Stimulated activated naive CD4-positive, alpha-beta T cell (primary cell): ENCODE measurements at places on chromosomes 6 and 20.

DNA sequence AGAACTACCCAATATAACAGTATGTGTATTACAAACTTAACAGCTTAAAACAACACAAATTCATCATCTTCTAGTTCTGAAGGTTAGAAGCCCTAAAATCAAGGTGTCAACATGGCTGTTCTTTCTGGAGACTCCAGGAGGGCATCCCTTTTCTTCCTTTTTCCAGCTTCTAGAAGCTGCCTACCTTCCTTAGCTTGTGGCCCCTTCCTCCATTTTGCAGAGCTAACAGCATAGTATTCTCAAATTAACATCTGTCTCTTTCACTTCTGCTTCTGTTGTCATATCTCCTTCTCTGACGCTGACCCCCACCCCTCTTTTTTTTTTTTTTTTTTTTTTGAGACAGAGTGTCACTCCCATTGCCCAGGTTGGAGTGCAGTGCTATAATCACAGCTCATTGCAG, 52.8 kb upstream of the AKIRIN2 start:
- no peak for DNase-seq

DNA sequence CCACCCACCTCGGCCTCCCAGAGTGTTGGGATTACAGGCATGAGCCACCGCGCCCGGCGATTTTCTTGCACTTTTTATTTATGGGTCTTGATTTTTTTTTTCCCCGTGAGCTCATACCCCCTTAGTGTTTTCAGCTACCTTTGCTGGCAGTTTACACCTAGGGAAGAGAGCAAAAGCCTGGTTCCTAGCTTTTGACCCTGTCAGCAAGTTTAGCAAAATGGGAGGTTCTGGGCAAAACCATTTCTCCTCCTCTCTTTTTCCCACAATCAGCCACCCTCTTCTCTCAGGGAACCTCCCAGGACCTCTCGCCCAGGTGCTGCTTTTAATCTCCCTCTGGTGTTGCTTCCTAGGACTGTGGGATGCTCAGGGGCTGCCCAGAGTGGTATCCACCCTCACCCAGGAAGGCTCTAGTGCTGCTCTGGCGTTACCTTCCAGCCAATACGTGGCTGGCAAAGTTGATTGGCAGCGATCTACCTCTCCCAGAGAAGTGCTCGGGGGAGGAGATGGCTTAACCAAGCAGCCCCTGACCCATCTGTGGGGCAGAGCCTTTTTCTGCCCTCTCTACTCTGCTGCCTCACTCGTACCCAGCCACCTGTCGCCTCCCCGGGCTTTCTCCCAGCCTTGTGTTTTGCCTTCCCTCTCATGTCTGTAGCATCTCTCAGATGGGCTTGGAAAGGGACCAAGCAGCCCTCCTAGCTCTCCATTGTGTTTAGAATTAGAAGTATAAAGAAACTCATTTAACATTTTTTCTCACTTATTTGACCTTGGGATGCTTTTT, 37.4 kb downstream of the KAT14 start:
- no peak for DNase-seq

- no peak for DNase-seq
Measured at GRCh38 chr6:157194643-157195042, 128.7 kb downstream of the TMEM242 start.

DNA sequence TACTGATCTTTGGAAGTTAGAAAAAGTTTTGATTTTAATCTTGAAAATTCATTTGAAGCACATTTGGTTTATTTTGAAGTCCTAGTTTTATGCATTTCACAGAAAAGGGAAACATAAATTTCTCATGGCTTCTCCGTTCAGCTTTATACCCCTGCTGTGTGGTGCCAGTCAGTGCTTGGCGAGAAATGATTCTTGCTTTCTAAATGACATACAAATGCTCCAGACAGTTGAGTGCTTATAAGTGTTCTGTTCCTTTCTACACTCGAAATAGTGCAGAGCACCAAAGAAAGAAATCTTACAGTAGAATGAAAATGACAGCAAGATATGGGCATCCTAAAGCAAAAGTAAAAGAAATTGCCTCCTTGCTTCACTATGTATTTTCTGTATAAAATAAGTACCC, 9.0 kb upstream of the ZNF292 start:
- no peak for DNase-seq

DNA sequence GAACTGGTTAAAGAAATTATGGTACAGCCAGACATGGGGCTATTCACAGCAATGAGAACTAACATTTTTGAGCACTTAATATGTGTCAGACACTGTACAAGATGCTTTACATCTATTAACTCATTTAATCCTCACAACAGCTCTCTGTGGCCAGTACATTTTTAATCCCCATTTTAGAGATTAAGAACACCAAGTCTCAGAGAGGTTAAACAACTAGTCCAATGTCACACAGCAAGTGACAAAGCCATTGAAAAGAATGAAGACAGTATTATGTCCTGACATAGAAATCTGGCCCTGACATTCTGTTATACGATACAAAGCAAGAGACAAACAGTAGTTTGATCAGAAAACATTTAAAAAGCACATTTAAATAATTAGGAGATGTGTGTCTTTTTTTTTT, 3.8 kb upstream of the CSNK2A1 start:
- DNase-seq = no peak

DNA sequence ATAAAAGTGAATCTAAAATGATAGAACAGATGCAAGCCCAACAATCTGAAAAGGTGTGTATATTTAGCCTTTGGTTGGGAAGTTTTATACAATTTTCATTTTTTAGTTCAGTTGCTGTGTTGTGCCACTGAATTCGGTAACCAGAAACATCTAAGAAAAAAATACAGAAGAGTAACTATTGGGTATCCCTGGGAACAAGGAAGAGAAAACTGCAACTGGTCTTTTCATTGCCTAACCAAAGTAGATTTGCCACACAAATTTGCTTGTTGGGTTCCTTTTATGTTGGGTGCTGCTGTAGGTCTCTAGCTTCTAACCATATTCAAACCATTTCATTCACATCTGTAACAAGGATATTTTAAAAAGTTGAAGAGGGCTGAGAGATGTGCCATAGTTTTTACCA, 2.8 kb upstream of the TMEM30A start:
- no peak for DNase-seq

- no peak for DNase-seq
Measured at GRCh38 chr6:36769676-36770499, 69.4 kb downstream of the CPNE5 start.

- no peak for DNase-seq
Measured at GRCh38 chr6:67493682-67494081, 1141.4 kb upstream of the ADGRB3 start.

DNA sequence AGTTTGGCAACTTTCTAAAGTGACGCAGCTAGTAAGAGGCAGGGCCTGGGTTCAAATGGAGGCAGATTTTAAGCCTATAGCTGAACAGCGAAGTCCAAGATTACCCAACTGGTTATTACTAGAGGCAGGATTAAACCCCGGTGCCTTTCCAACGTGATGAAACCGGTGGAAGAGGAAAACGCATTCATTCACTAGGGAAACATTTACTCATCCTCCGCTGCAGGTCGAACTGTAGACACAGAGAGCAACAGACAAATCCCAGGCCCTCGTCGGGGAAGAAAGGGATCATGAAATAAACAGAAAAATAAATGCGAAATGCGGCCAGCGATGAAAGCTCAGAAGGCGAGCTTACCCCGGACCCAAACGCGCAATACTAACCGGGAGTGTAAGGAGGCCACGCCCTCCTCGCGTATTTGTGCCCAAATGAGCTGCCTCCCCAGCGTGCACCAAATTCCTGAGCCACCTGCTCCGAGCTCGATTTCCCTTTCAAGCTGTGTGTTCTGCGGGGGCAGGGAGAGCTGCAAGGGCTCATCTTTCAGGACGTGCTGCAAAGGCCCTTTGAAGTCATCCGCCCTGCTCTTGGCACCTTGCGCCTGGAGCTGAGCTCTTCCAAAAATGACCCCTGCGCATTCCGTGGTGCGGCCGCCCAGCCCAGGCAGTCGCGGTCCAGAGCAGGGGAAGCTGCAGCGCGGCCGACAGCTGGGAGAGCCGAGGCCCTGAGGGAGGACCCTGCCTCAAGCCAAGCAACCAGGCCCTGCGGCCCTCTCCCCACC, 46.9 kb downstream of the PDYN start:
- no peak for DNase-seq

DNA sequence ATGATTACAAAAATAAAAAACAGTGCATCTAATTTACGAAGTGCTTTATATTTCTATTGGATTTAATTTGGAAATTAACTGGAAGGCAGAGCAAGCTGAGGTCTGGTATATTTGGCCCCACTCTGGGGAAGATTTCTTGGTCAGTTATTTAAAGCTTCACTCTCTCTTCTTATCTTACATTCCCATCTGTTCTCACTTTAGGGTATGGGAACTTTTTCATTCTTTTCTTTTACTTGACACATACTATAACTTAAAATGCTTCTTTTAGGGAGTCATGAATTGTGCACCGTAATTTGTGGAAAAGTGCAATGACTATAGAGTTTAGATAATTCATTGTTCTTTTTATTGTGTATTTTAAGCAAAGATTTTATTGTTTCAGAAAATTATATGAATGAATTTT, 170.4 kb downstream of the BCKDHB start:
- no peak for DNase-seq

DNA sequence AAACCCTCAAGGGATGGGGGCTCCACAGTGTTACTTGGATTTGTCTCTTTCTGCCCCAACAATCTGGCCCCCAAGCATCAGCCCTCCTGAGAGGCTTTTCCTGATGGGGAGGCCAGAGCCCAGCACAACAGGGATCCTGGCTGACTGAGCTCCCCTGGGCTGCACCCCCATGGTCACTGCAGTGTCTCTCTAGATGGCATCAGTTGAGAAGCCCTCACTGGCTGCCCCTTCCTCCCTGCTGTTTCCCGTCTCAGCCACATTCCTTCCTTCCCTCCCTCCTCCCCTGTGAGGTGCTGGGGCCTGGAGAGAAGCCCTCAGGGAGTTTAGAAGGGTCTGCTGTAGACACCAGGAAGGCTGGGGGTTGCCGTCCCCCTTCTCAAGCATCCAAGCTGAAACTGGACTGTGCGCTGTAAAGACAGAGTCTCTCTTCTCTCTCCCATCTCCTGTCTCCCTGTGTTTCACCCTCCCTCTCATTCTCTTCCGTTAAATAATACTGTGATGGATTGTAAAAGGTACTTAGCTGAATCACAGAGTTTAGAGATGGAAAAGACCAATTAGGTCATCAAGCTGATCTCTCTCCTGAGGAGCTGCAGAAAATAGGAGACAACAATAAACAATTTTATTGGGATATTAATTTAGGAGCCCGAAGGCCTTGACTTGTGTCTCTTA, 29.7 kb downstream of the SAYSD1 start:
- DNase-seq = no peak

- no peak for DNase-seq
Measured at GRCh38 chr6:122829456-122829855, 40.4 kb downstream of the SMPDL3A start.

DNA sequence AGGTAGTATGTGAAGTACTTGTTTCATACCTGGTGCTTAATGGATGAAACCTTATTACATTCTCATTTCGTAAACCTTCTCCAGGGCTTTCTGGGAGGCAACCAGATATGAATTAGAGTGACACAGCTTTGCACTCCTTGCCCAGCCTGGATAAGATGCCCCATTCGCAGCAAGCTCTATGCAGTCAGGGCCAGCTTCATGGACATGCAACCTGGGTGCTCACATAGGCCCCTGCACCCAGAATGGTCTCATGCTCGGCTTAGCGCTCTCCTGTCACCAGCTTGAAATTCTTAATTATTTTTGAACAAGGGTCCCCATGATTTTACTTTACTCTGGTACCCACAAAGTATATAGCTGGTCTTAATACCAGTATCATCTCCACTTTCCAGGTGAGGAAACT, 11.3 kb upstream of the PTGIS start:
- no peak for DNase-seq

- no peak for DNase-seq
Measured at GRCh38 chr6:143394389-143394788, 56.1 kb downstream of the ADAT2 start.

DNA sequence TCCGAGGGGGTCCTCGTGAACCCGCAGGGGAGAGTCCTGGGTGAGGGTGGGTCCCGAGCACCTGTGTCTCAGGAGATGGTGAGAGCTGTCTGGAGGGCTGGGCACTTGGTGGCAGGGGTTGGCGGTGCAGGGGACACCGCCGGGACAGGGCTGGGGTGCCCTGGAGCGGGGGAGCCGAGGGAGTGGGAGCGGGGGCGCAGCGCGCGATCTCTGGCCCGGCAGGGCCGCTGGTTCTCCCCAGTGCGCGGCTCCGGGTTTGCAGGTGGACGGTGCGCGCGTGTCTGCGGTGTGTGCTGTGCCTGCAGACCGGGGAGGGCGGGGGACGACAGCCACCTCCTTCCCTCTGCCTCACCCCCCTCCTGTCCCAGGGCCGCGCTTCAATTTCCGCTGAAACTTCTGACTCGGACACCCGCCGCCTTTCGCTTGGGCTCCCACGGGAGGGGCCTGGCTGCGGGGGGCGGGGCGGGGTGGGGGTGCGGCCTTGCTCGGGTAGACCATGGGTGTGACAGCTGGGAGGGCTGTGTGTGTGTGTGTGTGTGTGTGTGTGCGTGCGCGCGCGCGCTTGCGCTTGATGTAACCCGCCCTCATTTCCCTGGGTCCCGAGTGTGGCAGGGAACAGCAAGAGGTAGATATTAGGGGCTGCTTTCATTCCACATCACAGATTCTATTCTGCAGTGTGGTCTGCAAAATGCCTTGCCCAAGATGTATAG, 1.2 kb downstream of the TRIB3 start:
- DNase-seq = peak; percentile 67

DNA sequence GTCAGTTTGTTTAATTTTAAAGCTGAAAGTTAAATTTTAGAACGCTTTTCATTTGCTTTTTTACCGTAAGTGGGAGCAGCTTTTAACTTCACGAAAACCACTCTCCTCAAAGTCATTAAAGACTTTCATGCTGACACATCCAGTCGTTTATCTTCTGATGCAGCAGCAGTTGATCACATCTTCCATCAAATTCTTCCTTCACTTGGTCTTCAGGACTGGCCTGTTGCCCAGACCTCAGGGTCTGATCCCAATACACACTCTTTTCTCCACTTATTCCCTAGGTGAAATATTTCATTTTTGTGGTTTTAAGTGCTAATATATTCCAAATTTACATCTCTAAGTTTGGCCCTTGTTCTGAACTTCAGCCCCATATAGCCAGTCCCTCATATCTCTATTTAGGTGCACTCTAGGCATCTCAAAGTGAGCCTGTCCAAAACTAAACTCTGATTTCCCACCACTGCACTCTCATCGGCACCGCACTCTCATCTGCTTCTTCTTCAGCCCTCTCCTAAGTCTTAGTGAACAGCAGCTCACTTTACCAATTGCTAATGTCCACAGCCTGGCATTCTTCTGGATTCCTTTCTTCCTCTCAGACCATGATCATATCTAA, 20.4 kb downstream of the AFDN start:
- DNase-seq = no peak

DNA sequence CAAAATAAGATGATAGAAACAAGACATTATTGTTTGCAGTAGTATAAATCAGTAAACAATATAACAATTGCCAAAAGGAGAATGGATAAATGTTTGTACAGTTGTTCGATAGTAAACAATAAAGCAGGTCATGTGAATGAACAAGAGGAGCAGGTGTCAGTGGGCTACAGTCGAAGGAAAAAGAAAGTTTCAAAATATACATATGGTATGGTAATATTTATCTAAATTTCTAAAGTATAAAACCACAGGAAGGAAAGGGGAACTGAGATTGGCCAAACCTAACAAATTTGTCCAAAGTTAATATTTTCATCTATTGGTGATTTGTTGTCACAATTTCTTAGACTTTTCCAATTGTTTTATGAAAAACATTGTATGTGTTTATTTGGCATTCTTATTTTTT, 110.9 kb downstream of the SH3BGRL2 start:
- DNase-seq = no peak
